ENCODE measurements at places on chromosomes 13 and 19. TPM values are rescaled to one million over a fixed set of nuclear protein-coding genes. Genes with fewer than 3 reads are reported as not detected.
A peak's percentile ranks its signal among the peaks of the same experiment; 100 is the strongest.

PSG1 gene
- total RNA-seq, result not detected

MBD3L2 gene
- not detected for total RNA-seq

PEX11G gene
- 1.1 TPM for total RNA-seq

IGFLR1 gene
- total RNA-seq, result 0.87 TPM

DNA sequence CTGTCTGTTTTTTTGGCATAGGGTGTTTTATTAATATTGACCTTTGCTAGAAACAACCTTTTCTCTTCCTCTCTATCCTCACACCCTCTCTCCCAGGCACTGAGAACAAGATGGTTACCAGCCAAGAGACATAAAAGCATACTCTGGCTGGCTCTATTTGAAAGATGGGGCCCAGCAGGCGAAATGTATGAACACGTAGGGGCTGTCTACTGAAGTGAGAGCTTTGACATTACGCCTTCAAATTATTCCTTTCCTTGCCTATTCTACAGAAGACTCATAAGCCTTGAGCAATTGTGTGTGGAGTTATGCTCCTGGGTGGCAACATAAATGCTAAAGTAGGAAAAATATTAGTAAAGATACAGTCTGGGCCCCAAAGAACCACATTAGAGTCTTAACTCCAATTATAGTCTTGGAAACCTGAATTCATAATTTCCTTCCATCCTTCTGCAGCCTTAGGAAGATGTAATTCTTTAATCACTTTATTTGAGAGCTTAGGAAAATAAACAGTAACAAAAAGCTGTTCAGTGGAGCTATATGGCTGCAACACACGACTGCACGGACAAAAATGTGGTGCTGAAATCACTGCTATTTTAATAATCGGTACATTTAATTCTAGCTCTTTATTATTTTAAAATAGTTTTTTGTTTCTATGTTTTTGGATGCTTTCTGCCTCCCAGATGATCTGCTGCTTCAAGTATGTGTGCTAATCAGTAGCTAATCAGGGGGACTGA, 122.3 kb upstream of the RNF113B start:
- no peak for DNase-seq

- no peak for DNase-seq
These were observed 963.1 kb downstream of the EFNB2 start for GRCh38 chr13:105572401-105572800.

DNA sequence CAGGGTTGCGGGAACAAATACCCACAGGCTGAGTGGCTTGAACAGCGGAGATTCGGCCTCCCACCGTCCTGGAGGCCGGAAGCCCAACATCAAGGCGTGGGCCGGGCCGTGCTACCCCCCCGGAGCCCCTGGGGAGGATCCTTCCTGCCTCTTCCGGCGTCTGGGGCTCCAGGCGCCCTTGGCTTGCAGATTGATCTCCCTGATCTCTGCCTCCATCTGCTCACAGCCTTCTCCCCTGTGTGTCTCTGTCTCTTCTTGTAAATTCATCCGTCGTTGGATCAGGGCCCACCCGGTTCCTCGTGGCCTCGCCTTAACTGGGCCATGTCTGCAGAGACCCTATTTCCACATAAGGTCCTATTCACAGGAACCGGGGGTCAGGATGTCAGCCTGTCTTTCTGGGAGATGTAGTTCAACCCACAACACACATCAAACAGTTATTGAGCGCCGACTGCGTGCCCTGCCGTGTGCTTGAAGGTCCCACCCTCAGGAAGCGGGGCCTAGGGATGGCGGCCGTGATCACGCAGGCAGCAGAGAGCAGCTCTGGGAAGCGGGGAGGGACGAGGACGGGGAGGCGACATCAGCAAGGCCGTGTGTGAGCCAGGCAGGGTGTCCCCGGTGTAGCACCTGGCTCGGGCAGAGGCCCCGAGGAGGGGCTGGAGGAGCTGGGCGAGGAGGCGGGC, 21.3 kb downstream of the HCN2 start:
- DNase-seq, result no peak

GRCh38 chr13:26983543-26984320, 187.9 kb downstream of the USP12 start:
- DNase-seq, result no peak

GRCh38 chr19:49954933-49955332, 6.0 kb downstream of the SIGLEC11 start:
- no peak for DNase-seq

- DNase-seq, result peak; percentile 44
These were observed 4.7 kb upstream of the MYBPC2 start for GRCh38 chr19:50427997-50428425.

Measured in esophagus squamous epithelium (tissue), 5 donors.